ENCODE measurements at places on chromosomes 11 and 22. TPM values are rescaled to one million over a fixed set of nuclear protein-coding genes. Genes with fewer than 3 reads are reported as not detected.

DNA sequence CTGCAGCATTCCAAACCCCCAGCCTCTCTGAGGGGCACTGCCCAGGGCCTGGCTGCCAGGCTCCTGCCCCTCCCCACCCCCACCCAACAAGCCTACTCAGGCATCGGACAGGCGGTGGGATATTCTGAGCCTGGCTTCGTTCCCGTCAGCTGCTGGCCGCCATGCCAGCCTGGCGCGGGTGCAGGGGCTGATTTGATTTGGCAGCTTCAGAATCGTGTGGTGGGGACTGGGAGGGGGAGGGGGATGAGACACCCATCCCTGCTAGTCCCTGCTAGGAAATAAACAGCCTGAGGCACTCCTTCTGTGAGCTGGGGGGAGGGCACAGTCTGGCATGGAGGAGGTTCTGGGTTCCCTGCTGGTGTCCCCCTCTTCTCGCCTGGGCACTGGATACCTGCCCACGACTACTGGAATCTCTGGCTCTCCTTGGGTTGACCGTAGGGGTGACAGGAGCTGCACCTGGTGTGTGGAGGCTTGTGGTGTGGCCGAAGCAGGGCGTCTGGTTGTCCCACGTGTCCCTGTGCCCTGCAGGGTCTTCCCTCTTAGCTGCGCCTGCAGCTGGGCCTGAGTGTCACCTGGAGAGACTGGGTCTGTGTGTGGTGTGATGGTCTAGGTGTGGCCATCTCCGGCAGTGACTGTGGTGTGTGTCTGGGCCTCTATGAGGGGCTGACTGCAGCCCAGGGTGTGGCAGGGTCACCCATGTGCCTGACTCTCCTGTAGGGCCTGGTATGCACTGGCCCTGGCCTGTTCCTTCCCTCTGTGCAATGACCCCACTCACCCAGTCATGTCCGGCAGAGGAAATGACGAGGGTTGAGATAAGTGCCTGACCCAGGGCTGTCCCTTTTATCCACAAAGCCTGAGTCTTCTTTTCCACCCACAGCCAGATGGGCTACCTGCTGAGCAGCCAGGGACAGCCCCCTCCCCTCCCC lies 42.2 kb downstream of the PDE2A start:
- H3K4me1 ChIP-seq = no peaks in the 10 kb centered on the region
- no peak overlapping the region for H3K27ac ChIP-seq
- no peak overlapping the region for H3K4me3 ChIP-seq
- no peak for DNase-seq
- no peaks in the 10 kb centered on the region for H3K27me3 ChIP-seq

Gene KCNJ5
- not detected for total RNA-seq

GRCh38 chr11:115322553-115323203 lies 181.5 kb downstream of the CADM1 start:
- no peak overlapping the region for H3K4me3 ChIP-seq
- H3K27ac ChIP-seq = no peak overlapping the region
- H3K36me3 ChIP-seq = no peaks in the 10 kb centered on the region
- H3K4me1 ChIP-seq = no peaks in the 10 kb centered on the region
- DNase-seq = no peak
- H3K27me3 ChIP-seq = no peaks in the 10 kb centered on the region

- H3K4me3 ChIP-seq = no peak overlapping the region
- peaks cover 6% of the 10 kb centered on the region for H3K4me1 ChIP-seq
- no peak for DNase-seq
- peak overlapping the region; percentile 10 for H3K27ac ChIP-seq
- peaks cover 6% of the 10 kb centered on the region for H3K27me3 ChIP-seq
These were observed 26.6 kb upstream of the SCN3B start for GRCh38 chr11:123681030-123681429.

- no peaks in the 10 kb centered on the region for H3K36me3 ChIP-seq
- H3K4me1 ChIP-seq = no peaks in the 10 kb centered on the region
- no peak for DNase-seq
- H3K4me3 ChIP-seq = no peak overlapping the region
These were observed 76.9 kb downstream of the TENM4 start for GRCh38 chr11:79363861-79364378.
